Stimulated activated CD4-positive, alpha-beta T cell treated with anti-CD3 and anti-CD28 coated beads, Interleukin-1b, Interleukin-23, amount 100 ng/mL, for 1 hour (primary cell): ENCODE measurements at places on chromosomes 12 and 14.

GRCh38 chr12:851913-852312 lies 97.6 kb downstream of the RAD52 start:
- DNase-seq: no peak

DNA sequence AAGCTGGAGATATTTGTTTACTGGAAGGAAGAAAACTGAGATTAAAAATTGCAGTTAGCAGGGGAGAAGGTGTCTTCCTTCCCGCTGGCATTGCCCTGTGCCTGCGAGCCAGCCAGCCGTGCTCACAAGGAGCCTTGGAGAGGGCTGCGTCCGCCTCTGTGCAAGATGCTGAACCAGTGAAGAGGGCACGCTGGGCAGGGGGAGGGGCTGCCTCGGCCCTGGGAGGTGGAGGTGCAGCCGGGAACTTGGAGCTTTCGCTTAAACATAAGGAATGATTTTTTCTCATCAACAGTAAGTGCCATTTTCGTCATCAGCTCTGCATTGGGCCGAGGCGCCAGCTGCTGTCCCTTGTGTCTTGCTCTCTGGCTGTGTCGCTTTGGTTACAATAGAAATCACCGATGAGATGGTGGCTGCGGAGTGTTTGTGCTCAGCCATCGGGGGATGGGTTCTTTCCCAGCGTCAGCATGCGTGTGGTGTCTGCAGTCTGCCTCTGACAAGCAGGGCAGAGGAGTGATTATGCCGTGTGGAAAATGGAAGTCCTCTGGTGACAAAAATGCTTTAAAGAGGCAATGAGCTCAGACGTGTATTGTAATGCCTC lies 97.3 kb downstream of the ESR2 start:
- DNase-seq: no peak

GRCh38 chr12:113263431-113263963 lies 42.2 kb downstream of the TPCN1 start:
- no peak for DNase-seq

- no peak for DNase-seq
Measured at GRCh38 chr14:104477666-104478380, 101.7 kb upstream of the C14orf180 start.

DNA sequence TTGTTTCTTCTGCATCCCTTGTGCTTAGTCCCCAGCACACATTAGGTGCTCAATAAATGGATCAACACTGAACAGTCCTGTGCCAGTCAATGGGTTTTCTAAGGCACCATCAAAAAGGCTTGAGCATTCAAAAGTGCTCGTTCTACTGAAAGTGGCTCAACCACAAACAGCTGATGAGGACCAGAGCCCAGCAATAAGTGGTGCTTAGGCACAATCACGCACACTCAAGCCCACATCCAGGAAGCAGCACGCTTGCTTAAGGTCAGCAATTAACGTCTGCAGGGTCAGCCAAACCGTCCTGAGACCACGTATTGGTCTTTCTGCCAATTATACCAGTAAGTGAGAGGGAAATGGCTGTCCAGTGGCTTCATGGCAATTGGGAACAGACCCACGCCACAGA lies 56.5 kb downstream of the PRIMA1 start:
- DNase-seq: no peak

DNA sequence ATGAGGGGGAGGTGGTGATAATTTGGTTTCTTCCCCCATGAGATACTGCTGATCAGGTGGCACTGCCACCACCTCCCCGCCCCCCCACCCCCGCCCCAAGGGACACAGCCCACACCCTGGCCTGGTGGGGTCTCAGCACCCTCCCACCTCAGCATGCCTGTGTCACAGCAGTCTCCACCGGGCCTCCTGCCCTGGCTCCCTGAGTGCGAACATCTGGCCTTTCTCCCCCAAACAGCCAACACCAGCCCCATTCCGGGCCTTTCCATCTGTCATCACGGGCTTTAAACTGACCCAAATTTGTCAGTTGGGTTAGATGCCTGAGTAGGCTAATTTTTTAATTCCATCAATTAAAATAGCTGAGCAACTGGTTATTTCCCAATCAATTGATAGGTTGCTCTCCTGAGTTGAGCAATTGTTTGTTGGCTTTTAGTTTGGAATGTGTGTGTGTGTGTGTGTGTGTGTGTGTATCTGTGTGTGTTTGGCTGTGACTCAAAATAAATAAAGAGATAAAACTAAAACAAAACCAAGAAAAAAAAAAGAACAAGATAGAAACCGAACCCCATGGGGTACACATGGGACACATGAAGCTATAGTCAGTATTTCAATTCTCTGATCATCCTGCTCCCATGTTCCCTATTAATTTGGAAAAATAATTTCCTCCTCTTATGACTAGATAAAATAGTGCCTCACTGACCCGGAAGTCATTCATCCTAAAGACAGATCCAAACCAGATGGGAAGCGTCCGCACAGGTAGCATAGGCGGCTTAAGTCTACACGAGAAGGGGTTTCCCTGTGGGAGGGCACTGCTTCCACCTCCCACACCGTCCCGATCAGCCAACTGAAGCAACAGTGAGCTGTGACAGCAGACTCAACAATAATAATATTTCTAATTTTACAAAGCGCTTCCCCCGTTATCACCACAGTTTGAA lies 7.4 kb downstream of the SERPINA12 start:
- no peak for DNase-seq

DNA sequence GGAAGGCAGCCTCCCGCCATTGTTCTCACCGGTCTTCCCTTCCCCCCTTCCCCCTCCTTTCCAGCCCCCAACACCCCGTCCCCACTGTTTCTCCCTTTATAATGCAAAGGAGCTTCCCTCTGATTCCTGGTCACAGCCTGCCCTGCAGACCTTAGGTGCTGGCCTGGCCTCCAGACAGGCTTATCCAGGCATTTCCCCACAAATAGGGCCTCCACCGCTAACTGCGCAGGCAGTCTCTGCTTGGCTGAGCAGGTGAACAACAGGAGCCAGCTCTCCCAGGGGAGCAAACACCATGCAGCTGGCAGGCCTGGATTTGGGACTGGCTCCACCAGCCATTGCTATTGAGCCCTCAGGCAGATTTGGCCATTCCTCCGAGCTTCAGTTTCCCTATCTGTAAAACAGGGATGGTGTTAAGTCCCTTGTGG lies 46.0 kb downstream of the SMIM41 start:
- DNase-seq: no peak

- DNase-seq: no peak
Measured at GRCh38 chr12:3419558-3419957, 71.4 kb upstream of the PRMT8 start.

- no peak for DNase-seq
Measured at GRCh38 chr12:115097416-115097815, 413.4 kb upstream of the TBX3 start.

- DNase-seq: no peak
Measured at GRCh38 chr12:42957136-42957535, 367.6 kb upstream of the PRICKLE1 start.

DNA sequence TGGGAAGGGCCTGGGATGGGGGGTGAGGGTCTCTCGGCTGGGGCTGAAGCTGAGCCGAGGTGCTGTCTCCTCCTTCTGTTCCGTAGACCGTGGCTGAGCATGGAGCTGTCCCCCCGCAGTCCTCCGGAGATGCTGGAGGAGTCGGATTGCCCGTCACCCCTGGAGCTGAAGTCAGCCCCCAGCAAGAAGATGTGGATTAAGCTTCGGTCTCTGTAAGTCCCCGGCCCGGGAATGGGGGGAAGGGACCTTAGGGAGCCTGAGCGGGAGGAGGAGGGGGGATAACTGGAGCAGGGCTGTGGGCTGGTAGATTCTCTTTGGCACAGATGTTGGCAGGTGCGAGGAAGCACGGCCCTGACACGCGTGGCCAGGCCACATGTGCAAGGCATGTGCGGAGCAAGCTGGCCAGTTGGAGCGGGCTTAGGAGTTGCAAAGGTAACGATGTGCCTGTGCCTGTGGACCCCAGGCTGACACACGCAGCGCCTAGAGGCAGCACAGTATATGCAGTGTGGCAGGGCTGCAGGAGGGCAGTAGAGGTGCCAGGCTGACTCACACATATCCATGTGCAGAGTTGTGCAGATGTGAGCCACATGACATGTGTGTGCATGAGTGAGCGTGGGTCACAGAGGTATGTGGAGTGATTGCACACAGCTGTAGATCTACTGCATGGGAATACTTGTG lies 512 bp downstream of the PDE1B start:
- DNase-seq: no peak

DNA sequence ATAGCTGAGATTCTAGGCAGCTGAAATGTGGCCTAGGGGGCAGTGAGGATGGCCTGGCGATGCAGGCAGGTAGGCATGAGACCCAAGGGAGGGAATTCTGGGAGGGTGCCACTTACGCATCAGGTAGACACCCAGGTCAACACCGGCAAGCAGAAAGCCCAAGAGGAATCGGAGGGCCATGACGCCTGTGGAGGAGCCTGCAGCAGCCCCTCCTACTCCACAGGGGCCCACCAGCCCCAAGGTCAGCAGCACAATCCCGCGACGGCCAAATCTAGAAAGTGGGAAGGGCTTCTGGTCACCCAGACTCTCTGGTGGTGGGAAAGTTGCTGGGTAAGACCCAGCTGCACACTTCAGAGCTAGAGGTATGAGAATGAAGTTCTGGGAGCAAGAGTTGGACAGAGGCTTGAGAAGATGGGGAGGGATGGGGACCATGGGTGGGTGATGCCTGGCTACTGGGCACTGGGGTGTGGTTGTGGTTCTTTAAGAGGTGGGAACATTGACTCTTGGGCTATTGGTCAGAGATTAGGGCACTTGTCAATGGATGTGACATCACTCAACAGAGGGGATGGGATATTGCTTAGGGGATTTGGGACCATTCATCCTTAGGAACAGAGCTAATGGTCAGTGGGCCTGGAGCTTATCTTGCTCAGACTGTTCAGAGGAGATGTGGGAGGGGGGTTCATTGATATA lies 3.4 kb downstream of the SLC22A17 start:
- no peak for DNase-seq

DNA sequence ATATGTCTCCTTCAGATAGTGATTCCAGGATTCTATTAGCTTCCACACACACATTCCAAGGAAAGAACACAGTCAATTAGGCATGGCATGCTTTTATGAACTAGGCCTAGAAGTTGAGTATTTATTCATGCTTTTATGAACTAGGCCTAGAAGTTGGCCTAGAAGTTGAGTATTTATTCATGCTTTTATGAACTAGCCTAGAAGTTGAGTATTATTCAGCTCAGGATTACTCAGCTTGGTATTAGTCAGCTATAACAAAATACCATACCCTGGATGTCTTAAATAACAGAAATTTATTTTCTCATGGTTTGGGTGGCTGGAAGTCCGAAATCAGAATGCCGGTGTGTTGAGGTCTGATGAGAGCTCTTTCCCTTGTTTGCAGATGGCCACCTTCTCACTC lies 442.7 kb upstream of the FLRT2 start:
- no peak for DNase-seq

DNA sequence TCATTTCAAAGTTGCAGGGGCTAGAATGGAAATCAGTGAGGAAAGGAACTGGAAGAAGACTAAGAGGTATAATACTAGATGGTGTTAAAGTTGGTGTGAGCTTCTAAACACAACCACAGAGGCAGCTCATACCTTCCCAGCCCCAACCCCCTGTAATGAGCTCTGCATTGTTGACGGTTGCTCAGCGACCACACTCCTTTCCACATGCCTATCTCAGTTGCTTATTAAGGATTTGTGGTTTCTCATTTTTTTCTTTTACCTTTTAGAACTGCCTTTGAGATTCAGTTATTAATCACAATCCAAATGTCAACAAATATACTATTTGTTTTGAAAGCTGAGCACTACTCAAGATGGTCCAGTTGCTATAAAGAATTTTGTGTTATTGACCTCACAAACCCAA lies 62.1 kb upstream of the KIF21A start:
- no peak for DNase-seq

DNA sequence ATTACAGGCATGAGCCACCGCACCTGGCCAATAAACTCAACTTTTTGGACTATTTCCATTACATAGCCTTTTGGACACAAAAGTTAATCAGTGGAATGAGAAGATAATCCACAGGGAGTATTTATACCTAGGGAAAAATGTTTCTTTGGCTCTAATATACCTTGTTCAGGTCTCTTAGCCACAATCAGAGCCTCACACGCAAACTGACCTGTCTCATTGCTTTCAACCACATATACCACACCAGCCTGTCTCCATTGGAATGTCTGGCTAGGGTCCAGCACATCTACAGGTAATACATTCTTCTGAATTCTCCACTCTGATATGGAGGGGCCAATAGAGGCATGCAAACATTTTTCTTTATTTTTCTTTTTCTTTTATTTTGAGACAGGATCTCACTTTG lies 3.8 kb upstream of the RBMS2 start:
- DNase-seq: no peak

DNA sequence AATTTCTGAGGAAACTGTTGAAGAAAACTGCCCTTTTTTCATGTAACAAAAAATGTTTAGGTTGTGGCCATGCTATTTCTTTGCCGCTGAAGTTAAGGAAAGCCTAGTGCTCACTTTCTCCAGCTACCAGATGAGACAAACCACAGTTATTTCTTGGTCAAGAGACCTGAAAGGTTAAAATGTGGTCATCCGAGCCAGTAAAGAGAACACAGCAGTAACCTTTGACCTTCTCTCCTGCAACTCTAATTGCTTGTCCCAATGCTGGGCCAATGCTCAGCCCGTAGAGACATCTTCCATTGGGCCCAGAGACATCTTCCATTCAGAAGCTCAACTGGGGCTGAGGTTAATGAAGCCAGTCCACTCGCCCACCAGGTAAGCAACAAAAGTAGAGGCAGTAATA lies 109.8 kb upstream of the CPSF6 start:
- DNase-seq: no peak

GRCh38 chr12:52029685-52030084 lies 21.6 kb upstream of the NR4A1 start:
- DNase-seq: no peak

DNA sequence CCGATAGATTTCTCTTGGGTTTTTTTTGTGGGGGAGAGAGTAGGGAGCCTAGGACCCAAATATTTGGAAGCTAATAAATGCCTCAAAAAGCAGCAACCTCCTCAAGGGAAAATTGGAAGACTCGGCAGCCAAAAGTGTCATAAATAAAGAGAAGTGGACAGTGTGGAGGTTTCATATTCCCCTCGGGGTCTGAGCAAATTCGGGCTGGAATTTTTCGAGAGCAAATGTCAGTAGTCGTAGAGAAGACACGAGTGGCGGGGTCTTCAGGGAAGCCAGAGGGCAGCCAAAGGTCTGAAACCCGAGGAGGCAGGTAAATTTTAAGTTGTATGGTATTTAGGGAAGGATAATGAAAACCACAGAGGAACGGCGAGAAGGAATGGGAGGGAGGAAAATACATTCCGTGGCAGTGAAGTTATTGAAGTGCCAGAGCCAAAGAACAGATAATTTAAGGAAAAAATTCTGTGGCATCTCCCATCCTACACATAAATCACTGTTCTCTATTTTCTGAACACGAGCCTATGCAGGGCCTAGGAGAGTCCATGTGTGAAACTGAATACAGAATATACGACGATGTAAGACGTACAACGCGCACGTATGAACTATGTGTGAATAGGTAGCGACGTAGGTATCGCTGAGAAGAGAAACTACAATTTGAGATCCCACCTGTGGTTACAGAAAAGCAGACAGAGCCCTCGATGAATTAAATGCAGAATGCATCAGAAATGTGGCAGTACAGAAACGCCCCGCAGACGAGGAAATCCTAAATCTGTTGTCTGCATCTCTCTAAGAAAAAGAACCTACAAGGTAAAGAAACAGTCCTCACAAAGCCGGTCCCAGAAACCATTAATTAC lies 12.9 kb downstream of the BCL11B start:
- DNase-seq: no peak

GRCh38 chr14:99229654-99230207 lies 42.3 kb downstream of the BCL11B start:
- DNase-seq: no peak

GRCh38 chr14:83300476-83301064 lies 1766.9 kb upstream of the SEL1L start:
- no peak for DNase-seq

- no peak for DNase-seq
Measured at GRCh38 chr14:93343797-93344196, 3.2 kb upstream of the COX8C start.

GRCh38 chr14:53306267-53306721 lies 153.2 kb upstream of the DDHD1 start:
- DNase-seq: no peak
